ENCODE measurements at places on chromosomes 11 and 22. TPM values are rescaled to one million over a fixed set of nuclear protein-coding genes. Genes with fewer than 3 reads are reported as not detected.

- DNase-seq, result no peak
Observed at GRCh38 chr11:73321604-73322381, 13.7 kb downstream of the ARHGEF17 start.

DNA sequence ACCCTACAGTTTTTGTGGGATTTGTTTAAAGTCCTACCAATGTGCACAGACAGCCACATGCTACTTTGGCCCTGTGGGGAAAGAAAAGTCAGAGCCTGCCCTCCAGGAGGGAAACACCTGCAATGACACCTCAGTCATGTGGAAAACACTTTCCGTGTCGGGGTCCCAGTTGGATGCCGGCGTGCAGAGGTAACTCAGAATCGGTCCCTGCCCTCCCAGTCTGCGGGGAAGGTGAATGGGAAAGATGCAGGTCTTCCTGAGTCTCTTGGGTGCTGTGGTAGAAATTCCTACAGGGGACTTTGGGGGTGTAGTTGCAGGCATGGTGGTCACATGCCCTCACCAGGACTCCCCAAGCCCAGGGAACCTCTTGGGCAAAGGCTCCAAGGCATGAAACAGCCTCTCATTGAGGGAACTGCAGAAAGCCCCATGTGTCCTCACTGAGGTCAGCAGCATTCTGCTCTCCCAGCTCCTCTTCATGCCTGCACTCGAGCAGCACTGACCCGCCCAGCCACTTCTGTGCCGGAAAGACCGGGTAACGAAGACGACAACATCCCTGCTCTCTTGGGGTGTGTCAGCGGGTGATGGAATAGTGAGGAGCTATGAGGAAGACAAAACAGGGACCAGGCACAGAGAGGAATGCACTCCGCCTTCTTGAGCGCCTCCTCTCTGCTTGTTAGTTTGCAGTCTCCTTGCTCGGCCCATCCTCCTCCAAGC lies 4.7 kb downstream of the RIBC2 start:
- no peak for DNase-seq

DNA sequence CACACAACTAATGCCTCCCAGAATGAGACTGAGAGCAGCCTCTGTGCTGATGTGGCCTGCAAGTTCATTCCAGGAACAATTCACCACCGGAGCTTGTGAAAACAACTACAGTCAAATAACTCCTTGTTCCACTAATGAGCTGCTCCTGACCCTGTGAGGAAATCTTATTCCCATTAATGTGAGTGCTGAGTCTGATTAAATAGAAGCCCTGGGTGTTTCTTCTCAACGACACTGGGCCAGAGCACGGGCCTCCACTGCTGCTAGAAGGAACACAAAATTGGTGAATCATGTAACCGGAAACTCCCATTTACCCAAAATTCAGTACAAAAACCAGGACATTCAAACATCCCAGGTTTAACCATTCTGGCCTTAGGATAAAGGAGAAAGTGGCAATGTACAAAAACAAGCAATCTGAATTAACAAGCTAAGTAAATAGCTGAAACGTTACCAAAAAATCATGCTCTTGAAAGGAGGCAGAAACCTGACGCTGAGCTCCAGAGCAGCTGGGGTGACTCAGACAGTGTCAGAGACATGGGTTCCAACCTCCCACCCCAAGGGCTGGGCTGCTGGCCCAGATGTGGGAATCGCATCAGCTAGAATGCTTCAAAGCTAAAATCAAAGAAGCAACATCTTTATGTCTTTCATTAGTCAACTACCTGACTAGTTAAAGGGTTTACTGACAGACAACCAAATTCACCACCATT lies 26.7 kb downstream of the SERGEF start:
- DNase-seq, result no peak

TUB gene
- not detected for total RNA-seq

- DNase-seq, result no peak
Observed at GRCh38 chr11:86914865-86915519, 40.2 kb downstream of the FZD4 start.

DNA sequence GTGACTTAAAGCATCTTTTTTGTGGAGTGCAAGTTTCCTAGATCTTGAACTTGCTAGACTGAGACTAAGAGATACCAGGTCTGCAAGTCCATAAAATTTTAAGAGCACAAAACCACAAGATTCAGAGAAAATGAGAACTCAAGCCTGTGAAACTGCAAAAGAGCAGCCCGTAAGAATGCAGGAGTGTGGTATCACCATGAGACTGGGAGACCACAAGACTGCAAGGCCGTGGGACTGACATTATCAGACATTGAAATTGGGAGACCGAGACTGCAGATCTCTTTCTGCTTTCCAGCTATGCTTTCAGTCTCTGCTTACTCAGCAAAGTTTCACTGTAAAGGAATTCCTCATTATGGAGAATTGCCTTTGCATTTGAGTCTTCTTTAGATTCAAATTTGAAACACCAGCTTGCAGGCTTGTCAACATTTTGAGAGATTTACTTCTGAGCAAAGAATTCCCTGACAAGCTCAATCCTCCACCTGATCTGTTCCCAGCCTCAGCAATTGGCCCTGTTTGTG lies 621.2 kb downstream of the KCNA4 start:
- DNase-seq, result no peak

All from Caki2 (cell line).